ENCODE measurements at places on chromosomes 4 and X.

DNA sequence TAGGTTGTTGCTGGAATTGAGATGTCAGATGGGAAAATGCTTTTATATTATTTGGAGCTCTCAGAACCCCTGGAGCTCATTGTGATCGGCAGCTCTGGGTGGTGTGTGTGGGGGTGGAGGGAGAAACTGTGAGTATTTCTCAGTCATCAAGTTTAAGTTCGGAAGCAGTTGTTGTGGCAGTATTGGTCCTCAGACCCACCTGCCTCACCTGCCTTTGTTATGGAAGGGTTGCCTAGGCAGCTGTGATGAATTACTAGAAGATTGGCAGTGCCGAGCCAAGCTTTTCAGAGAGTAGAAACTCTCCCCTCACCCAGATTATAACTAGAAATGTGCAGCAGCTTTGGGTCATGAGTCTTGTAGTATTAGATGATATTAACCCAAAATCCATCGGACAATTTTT, 9.5 kb downstream of the IGSF1 start:
- no peak for DNase-seq

GRCh38 chr4:138239491-138239890, 2.7 kb downstream of the SLC7A11 start:
- no peak for DNase-seq

GRCh38 chr4:140595065-140595464, 26.3 kb upstream of the UCP1 start:
- no peak for DNase-seq

DNA sequence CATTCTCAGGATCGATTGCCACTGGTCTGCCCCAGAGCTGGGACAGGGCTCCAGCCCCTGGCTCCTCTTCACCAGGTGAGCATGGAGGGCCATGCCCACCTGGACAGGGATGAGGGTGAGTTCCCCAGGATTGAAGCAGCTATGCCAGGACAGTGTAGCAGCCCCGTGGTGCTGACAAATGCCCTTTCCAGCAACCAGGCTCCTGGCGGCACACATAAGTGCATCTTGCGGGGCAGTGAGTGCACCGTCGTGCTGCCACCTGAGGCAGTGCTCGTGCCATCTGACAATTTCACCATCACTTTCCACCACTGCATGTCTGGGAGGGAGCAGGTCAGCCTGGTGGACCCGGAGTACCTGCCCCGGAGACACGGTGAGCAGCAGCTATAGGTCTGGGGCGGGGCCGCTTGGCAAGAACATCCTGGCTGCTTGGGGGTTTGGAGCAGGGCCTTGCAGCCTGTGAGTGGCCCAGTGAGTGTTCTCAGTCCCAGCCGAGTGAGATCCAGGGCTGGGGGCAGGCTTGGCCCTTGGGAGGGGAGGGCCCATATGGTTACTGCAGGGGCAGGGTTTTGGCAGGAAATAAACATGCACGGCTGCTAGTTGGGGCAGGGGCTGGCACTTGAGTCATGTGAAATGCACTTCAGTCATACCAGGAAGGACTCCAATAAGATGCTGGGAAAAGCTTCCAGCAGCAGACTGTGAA, 6.1 kb downstream of the IL9R start:
- DNase-seq: peak; percentile 46

All from stimulated activated effector memory CD8-positive, alpha-beta T cell treated with anti-CD3 and anti-CD28 coated beads, Interleukin-12 subunit alpha, Interleukin-12 subunit beta, amount 100 ng/mL, for 72 hours (primary cell).